ENCODE measurements at places on chromosomes 3 and 15.

DNA sequence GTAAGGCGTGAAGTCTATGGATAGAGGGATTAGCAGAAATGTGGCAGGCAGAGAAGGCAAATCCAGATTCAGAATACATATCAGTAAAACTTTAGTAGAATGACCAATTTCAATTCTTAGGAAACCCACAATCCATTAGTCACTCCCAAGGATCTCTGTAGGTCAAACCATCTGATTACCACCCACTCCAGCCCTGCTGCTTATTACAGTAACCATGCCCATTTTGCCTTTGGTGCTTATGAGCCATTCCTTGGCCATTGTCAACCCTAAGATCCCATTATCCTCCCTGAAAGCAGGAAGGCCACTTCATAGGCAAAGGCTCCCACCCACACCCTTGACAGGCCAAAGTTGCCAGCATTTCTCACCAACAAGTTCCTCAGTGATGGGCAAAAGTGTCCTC, 5.1 kb upstream of the KLHL40 start:
- H3K4me1 ChIP-seq = peaks cover 5% of the 10 kb centered on the region
- no peaks in the 10 kb centered on the region for H3K36me3 ChIP-seq
- no peak overlapping the region for H3K4me3 ChIP-seq
- no peak for DNase-seq

DNA sequence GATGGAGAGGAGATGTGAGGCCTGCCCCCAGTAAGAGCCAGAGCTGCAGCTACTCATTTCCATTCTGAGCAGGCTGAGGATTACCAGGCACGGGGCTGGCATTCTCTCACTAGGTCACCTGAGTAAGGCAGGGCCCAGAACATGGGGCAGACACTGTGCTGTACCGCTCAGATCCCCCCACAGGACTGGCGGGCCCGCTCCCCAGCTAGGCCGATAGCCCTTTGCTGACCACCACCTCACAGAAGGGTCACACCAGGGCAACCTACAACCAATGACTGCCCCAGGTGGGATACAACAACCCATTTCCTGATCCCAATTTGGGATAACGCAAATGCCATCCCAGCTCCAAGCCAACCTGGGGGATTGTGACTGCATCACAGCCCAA, 52.5 kb downstream of the OXNAD1 start:
- no peak for DNase-seq
- no peaks in the 10 kb centered on the region for H3K27me3 ChIP-seq
- H3K4me3 ChIP-seq = no peak overlapping the region
- H3K4me1 ChIP-seq = no peaks in the 10 kb centered on the region

DNA sequence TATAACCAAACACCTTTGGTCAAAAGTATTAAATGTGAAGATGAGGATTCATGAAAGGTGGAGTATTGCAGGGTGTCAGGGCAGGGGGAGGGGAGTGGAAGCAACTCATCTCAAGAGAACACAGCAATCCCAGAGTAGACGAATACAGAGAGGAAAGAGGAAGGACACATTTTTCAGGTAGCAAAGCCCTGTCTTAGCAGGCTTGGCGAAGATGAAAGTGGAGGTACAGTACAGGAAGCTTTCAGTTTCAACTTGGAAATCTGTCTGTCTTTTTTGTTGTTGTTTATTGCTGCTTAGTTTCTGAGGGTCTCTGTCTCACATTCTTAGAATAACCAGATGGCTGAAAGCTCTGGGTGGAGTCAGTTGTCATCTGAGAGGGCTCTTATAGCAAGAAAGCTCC, 80.8 kb upstream of the GPR149 start:
- H3K4me3 ChIP-seq = no peak overlapping the region
- H3K27me3 ChIP-seq = no peaks in the 10 kb centered on the region
- DNase-seq = no peak

DNA sequence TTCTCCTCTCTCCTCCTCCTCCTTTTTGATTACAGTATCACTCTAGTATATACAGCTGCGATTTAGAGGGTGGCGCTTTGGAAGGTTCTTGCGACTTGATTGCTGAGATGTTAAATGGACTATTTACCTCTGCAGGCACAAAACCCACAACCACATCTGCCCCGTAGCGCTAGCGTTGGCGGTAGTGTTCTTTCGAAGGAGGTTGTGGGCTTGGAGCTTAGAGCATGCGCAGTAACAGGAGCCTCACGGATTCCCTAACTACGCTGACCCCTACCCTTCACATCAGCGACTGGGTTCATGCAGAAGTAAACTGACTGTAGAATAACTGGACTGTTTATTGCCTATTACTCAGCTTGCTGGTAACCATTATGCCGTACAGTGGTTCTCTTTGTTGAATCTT, 58.0 kb downstream of the CGGBP1 start:
- peak; percentile 31 for DNase-seq
- H3K36me3 ChIP-seq = no peaks in the 10 kb centered on the region
- H3K4me3 ChIP-seq = no peak overlapping the region
- no peak overlapping the region for H3K27ac ChIP-seq
- no peaks in the 10 kb centered on the region for H3K4me1 ChIP-seq

DNA sequence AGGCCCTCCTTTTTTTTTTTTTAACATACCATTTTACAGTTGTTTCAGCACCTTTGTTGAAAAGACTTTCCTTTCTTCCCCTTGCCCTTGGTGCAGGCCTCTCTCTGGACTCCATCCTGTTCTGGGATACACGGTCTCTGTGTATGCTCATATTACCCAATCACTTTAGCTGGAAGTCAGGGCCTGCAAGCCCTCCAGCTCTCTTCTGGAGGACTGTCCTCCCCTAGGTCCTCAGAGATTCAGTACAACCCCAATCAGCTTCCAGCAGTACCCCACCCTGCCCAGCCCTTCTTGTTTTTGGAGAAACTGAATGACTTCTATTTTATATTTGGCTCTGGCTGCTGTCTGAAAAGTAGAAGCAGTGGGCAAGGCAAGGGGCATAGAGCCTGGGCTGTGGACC, 270.8 kb downstream of the KLF13 start:
- DNase-seq = no peak
- H3K4me1 ChIP-seq = no peaks in the 10 kb centered on the region
- no peak overlapping the region for H3K27ac ChIP-seq
- no peak overlapping the region for H3K4me3 ChIP-seq

GRCh38 chr3:45249391-45249790, 23.3 kb upstream of the TMEM158 start:
- DNase-seq = no peak
- H3K27me3 ChIP-seq = no peaks in the 10 kb centered on the region
- no peak overlapping the region for H3K27ac ChIP-seq
- H3K4me3 ChIP-seq = no peak overlapping the region

- H3K4me3 ChIP-seq = no peak overlapping the region
- no peaks in the 10 kb centered on the region for H3K27me3 ChIP-seq
- no peak overlapping the region for H3K27ac ChIP-seq
- no peaks in the 10 kb centered on the region for H3K36me3 ChIP-seq
- no peaks in the 10 kb centered on the region for H3K4me1 ChIP-seq
These were observed 66.7 kb downstream of the TRANK1 start for GRCh38 chr3:36877930-36878685.

- H3K27ac ChIP-seq = no peak overlapping the region
- DNase-seq = no peak
- H3K4me3 ChIP-seq = no peak overlapping the region
- no peaks in the 10 kb centered on the region for H3K27me3 ChIP-seq
- no peaks in the 10 kb centered on the region for H3K36me3 ChIP-seq
- peaks cover 5% of the 10 kb centered on the region for H3K4me1 ChIP-seq
These were observed 92.2 kb upstream of the NTRK3 start for GRCh38 chr15:88348579-88349230.

DNA sequence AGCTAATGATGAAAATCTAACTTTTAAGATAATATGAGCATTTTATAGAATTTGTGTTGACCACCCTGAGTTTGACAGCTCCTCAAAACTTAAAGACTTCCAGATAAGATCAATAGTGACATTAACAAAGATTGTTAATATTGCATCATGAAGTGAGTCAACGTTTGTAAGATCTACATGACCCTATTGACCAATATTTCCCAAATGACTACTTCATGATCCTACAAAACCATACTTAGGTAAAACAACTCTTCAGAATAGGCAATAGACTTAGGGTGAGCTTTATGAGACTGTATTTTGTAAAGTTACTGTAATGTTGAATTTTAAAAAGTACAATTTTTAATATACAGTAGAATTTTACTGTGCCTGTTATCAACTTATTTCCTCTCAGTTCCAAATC, 422.7 kb upstream of the ALCAM start:
- H3K27me3 ChIP-seq = no peaks in the 10 kb centered on the region
- H3K27ac ChIP-seq = no peak overlapping the region
- H3K4me1 ChIP-seq = no peaks in the 10 kb centered on the region
